PC-3 (cell line): ENCODE measurements at places on chromosomes 4 and X.
A peak's percentile ranks its signal among the peaks of the same experiment; 100 is the strongest.

GRCh38 chr4:78414116-78414515 lies 137.5 kb upstream of the ANXA3 start:
- no peak for DNase-seq

GRCh38 chr4:99979872-99980271 lies 29.8 kb upstream of the H2AZ1 start:
- DNase-seq, result peak; percentile 54

- no peak for DNase-seq
These were observed 46.7 kb downstream of the TMEM156 start for GRCh38 chr4:38985410-38986100.

DNA sequence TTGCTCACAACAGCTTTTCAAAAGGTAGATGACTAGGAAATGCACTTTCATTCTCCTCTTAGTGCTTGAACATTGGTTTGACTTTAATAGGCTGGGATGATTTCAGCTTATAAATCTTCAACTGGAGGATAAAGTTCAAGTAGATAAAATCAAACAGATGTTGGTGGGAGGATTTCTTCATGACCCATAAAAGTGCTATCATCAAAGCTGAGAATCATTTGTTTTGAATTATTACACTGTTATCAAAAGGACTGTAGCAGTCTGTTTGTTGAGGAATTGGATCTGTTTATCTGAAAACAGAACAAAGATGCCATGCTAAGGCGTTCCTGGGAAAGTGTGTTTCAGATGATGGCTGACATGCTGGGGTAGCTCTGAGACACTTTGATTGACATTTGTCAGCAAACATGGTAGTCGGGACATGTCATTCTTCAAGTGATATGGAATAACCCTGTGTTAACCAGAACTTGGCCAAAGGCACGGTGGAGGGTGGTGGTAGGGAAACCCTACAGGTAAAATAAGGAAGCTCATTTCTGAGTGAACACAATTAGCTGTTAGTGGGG lies 304.0 kb upstream of the PITX2 start:
- no peak for DNase-seq

DNA sequence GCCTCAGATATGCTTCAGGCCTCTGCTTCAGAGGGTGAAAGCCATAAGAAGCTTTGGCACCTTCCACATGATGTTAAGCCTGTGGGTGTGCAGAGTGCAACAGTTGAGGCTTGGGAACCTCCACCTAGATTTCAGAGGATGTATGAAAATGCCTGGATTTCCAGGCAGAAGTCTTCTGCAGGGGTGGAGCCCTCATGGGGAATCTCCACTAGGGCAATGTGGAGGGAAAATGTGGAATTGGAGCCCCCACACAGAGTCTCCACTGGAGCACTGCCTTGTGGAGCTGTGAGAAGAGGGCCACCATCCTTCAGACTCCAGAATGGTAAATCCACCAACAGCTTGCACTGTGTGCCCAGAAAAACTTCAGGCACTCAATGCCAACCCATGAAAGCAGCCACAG lies 35.2 kb downstream of the TLR10 start:
- no peak for DNase-seq

DNA sequence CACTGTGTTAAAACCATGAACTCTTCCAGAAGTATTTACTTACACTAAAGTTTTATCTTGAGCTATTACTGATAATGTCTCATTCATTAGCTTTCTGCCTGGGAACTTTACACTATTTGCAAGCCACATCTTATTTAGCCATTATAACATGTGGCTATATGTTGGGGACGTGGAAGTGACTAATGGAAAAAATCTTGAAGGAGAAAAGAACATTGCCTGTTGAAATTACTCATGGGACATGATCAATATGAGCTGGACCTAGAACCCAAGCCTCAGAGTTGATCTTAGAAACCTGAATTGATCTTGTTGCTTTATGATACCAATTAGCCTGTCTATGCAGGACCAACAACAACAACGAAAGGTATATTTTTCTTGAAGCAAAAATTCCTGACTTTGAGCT lies 22.5 kb upstream of the ARHGAP6 start:
- DNase-seq, result peak; percentile 30

DNA sequence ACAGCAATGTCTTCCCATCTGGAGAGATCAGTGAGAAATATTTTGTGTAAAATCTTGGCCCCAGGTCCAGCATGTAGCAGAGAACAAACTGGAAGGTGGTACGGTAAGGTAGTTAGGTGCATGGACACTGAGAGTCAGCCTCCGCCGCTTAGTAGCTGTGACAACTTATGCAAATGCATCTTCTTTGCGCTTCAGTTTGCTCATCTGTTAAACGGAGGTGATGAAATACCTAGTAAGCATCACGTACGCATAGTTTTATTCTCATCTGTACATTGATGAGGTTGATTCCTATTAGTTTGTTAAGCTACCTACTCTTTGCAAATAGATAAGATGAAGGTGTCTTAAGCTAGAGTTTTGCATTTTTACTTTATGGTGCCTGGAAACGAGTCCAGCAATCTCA lies 80.0 kb upstream of the MSX1 start:
- DNase-seq, result no peak

GRCh38 chrX:69032601-69033000 lies 132.7 kb downstream of the PJA1 start:
- DNase-seq, result peak; percentile 92

DNA sequence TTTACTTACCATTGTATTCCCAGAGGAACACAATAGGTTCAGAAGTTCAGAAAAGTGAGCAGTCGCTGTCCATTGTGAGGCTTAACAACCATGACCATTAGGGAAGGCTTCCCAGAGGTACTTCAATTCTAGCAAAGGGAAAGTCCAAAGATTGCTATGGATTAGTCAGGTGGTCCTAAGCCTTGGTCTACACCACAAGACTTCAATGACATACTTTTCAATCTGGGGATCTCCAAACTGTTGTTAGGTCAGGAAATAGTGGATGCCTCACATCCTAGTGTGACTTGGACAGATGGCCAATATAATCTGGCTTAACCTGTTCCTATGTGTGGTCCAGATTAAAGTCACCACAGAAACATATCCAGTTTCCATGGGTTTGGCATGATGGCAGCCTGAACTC lies 118.0 kb downstream of the SPCS3 start:
- DNase-seq, result peak; percentile 12

GRCh38 chr4:185833055-185833598 lies 21.1 kb upstream of the SORBS2 start:
- no peak for DNase-seq

DNA sequence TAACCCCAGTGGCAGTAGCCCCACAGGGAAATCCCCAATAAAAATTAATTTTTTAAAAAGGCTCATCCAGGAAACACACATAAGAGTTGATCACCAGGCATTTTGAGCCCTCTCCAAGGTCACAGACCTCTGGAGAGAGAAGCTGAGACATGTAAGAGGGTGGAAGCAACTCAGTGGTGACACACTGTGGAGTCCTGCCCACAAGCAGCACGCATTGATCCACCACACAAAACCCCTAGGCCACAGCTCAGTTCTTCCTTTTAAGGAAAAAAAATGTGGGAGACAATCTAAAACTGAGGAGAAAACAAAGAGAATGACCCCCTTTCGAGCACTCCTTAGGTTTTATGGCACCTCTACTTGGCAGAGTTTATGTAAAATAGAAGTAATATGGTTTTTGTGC lies 71.7 kb upstream of the S100G start:
- DNase-seq, result peak; percentile 43

DNA sequence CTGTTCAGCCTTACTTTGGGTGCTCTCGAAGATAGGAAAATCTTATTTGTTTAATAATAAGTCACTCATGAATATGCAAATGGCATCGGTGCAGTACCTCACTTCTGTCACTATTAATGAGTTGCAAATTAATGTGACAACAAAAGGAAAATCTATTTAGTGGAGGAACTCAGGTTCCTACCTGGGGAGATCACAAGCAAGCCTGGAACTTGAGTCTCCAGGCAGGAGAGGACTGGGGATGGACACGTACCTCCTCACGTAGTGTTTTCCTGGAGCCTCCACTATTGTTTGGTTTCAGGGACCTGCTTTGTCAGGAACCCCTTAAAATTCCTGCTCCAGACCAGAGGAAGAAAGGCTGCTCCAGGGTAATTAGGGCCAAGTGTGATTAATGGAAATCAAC lies 82.1 kb downstream of the BCOR start:
- DNase-seq, result no peak

GRCh38 chrX:66005830-66006449 lies 33.9 kb downstream of the VSIG4 start:
- DNase-seq, result no peak

DNA sequence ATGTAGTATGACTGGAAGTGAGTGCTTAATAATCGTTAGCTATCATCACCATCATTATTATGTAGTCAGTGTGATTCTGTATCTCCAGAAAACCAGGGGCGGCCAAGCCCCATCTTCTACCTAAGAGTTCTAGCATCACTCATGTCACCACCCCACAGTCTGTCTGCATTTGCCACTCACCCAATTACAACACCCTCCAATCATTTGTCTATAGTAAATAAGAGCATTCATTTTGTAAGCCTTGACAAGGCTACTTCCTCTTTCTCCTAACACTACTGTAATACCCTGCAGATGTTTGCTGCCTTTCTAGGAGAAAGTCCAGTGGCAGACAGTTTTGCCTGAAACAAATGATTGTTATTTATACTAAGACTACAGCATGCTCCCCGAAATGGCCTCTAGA lies 15.8 kb upstream of the IL21 start:
- no peak for DNase-seq
